Melanocyte of skin (primary cell): ENCODE measurements at places on chromosomes 2 and 18. TPM values are rescaled to one million over a fixed set of nuclear protein-coding genes. Genes with fewer than 3 reads are reported as not detected.

Gene CD8B
- not detected in 2 replicates for total RNA-seq

Gene RAPGEF4
- under 0.01 and 1.0 TPM in 2 replicates for total RNA-seq

Gene CYS1
- 0.15 and 0.33 TPM in 2 replicates for total RNA-seq

Gene PTH2R
- total RNA-seq = under 0.01 and 0.15 TPM in 2 replicates

Gene GKN1
- total RNA-seq = not detected in 2 replicates

Gene SERPINB10
- 1.00 TPM in 1 of 2 replicates, not detected in the other for total RNA-seq

Gene RNF138
- total RNA-seq = 18.9 and 24.8 TPM in 2 replicates

Gene DHRS9
- total RNA-seq = not detected in 2 replicates

Gene OSR1
- total RNA-seq = 0.73 TPM in 1 of 2 replicates, not detected in the other

Gene PLEKHM3
- 16.0 and 19.6 TPM in 2 replicates for total RNA-seq

Gene LDLRAD4
- total RNA-seq = 4.0 and 10.2 TPM in 2 replicates

Gene STRADB
- 55.4 and 73.4 TPM in 2 replicates for total RNA-seq

Gene SGPP2
- total RNA-seq = not detected in 2 replicates

Gene TGFBRAP1
- total RNA-seq = 42.0 and 53.4 TPM in 2 replicates

Gene HOXD3
- total RNA-seq = 0.36 TPM in 1 of 2 replicates, not detected in the other

Gene RASGRP3
- total RNA-seq = 3.5 and 8.7 TPM in 2 replicates

Gene POTEC
- not detected in 2 replicates for total RNA-seq

Gene LINC00305
- not detected in 2 replicates for total RNA-seq

Gene DRC1
- total RNA-seq = 0.73 TPM in 1 of 2 replicates, not detected in the other

Gene CCDC85A
- total RNA-seq = 0.36 and 0.69 TPM in 2 replicates

Gene GMCL1
- 5.9 and 9.8 TPM in 2 replicates for total RNA-seq

Gene DLX1
- total RNA-seq = 0.93 and 1.00 TPM in 2 replicates

Gene ZSWIM2
- not detected in 2 replicates for total RNA-seq

Gene CNDP1
- not detected in 2 replicates for total RNA-seq

Gene CAPN14
- 0.33 and 0.62 TPM in 2 replicates for total RNA-seq

Gene REG3A
- not detected in 2 replicates for total RNA-seq

Gene KCNIP3
- 33.3 and 50.3 TPM in 2 replicates for total RNA-seq
